Activated CD4-positive, alpha-beta T cell treated with anti-CD3 and anti-CD28 coated beads for 24 hours (primary cell): ENCODE measurements at places on chromosomes 3 and 15.
A peak's percentile ranks its signal among the peaks of the same experiment; 100 is the strongest.

- no peak for DNase-seq
Observed at GRCh38 chr3:156582532-156583183, 27.7 kb upstream of the SSR3 start.

DNA sequence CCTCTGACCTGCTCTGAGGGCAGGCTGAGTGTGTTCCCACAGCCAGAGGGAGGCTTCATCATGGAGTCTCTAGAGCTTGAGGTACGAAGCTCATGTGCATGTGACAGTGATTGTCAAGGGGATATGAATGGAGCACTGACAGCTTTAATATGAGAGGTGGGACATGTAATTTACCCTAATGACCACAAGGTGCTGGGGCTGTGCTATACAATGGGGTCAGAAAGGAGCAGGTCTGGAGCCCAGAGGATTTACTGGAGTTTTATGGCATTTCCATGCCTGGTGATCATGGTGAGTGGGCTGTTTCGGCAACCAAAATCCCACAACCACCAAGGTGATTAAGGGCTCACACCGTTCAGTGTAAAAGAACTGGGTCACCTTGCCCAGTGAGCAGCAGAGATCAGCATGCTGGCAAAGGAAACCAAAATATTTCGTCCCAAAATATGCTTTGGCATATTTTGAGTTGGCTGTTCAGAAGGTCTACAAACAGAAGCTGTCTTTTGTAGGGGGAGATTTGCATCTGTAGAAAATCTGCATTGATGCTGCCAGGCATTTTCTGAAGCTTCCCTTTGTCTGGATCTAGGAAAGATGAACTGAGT is 40.1 kb upstream of the RASGRF1 start:
- DNase-seq: no peak

- peak; percentile 71 for DNase-seq
Observed at GRCh38 chr3:152268555-152269055, at the start of gene MBNL1. Gene MBNL1 (plus strand): TSS chr3:152268929. CDS start chr3:152300194, 31,265 bp downstream.

DNA sequence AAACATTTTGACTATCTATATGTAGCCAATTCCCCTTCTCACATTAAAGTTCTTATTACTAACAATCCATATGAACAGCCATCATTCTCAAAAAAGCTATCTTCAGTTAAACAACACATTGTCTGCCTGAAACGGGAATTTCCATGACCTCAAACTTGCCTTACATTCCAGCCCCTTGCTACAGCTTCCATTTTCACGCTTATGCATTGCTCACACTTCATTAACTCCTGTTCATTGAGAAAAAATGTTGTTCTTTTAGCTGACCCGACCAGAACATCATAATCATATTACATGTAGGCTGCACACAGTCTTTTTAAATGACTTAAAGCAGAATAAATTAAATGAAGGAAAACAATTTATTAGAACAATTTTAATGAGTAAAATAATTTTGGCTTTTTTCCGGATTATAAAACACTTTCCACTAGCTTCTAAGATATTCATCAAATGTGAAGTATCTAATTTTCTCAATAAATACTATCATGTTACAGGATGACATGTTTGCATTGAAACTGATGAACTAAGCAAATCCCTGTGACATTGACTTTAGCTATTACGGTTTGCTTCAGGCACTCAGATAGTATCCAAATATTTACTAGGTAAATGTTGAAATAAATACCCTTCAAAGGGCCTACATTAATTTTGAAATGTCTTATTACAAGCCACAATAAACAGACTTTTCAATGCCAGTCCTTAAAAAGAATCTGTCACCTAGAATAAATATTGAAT is 49.9 kb downstream of the P3H2 start:
- DNase-seq: no peak

DNA sequence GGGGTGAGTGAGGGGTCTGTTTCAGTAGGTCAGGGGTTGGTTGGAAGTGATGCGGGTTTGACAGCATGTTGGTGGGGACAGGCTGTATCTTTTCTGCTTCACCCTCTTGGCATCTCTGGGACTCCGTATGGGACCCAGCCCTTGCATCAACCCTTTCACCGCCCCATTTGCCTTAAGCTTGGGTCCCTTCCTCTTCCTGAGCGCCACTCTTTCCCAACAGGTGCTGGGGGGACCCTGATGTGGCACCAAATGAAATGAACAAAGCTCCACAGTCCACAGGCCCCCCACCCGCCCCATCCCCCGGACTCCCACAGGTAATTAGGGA is 1.1 kb downstream of the EIF4G1 start:
- DNase-seq: no peak

- DNase-seq: no peak
Observed at GRCh38 chr3:197511130-197511529, 44.6 kb downstream of the BDH1 start.

- no peak for DNase-seq
Observed at GRCh38 chr3:55000546-55000945, 72.7 kb upstream of the LRTM1 start.

- no peak for DNase-seq
Observed at GRCh38 chr15:55914446-55914845, 79.0 kb downstream of the NEDD4 start.

DNA sequence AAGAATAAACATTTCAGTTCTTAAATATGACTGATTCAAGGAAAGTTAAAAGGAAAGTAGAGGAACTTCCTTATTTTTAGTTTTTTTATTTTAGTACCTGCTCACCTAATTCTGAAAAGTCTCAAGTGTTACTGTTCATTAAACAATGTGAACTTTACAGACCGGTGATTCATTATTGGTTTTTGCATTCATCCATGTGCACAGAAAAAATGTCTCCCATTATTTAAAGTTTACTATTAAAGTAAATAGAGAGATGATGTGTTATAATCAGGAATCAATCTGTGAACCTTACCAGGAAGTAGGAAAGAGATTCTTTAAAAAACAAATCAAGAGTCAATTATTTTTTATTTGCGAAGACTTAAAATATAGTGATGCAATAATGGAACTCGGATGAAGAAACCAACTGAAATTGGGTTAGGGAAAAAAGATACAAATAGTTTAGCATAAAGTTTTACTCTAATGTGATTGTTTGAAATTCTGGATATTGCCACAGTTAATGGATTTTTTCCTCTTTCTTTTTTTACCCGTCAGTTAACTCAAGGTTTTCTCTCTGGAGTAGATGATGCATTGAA is 119.4 kb upstream of the SAMMSON start:
- DNase-seq: no peak

DNA sequence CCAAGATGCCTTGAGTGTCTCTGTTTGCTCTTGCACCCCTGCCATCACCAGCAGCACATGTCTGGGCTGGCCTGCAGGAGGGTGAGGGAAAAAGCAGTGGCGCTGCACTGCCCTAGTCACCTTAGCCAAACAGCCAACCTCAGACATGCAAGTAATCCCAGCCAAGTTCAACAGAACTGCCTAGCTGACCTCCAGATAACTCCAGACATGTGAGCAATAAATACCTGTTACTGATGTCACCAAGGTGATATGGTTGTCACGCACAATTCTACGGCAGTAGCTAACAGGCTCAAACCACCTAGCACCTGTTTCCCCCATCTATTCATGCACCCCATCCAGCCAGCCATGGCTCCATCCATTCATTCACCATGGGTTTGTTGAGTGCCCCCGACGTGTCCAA is 99.9 kb downstream of the SRGAP3 start:
- no peak for DNase-seq

GRCh38 chr3:194265505-194265892 is 85.6 kb downstream of the CPN2 start:
- DNase-seq: no peak

DNA sequence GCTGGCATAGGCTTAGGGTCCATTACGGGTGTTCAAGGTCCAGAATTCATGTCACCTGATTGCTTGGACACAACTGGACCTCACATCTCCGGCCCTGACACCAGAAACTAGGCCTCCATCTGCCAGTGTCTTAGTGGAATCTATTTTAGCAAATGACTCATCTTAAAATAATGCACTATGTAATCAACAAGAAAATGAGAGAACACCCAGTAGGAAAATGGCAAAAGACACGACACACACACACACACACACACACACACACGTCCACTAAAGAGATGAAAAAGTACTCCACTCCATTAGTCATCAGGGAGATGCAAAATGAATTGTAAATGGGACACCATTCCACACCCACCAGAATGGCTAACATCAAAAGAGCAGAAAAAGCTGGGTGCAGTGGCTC is 11.2 kb downstream of the APBA2 start:
- no peak for DNase-seq

GRCh38 chr15:42085236-42085605 is 9.1 kb downstream of the PLA2G4D start:
- no peak for DNase-seq

DNA sequence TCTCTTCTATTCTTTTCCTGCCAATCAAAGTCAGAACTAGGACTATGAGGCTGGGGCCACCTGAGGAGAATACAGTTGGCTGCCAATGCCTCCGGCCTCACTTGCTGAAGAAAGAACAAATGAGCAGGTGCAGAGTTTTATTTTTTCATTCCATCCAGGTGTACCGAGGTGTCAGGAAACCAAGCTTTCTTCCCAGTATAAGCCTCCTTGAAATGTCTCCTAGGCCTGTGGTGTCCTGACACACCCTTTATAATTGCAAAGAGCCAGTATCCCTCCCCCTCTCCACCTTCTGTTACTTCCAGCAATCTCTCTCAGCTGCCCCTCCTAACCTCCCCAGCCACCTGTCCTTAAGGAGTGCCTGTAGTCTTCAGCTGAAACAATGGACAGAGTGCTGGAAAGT is 127.9 kb downstream of the SLC9A9 start:
- DNase-seq: no peak

DNA sequence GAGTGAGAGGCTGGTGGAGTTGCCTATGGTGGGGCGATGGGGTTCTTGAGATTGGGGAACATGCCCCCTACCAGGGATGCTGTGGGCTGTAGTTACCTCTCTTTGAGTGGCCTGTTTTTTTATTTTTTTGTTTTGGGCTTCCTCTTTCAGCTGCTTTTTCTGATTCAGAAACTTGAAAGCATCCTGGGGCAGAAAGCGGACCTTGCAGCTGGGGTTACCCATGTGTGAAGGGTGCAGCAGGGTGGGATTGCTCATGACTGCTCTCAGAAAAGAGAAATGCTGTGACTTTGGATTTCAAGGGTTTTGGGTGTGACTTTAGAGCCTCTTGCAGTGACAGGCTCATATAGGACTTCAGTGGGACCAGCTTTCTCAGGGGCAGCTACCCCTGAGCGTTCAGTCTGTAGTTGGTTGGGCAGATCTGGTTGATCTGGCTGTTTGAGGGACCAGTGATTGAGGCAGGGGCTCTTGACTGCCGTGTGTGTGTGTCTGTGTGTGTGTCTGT is 1.8 kb downstream of the LIMD1 start:
- no peak for DNase-seq

- DNase-seq: no peak
Observed at GRCh38 chr3:71657831-71658530, 67.2 kb downstream of the EIF4E3 start.

DNA sequence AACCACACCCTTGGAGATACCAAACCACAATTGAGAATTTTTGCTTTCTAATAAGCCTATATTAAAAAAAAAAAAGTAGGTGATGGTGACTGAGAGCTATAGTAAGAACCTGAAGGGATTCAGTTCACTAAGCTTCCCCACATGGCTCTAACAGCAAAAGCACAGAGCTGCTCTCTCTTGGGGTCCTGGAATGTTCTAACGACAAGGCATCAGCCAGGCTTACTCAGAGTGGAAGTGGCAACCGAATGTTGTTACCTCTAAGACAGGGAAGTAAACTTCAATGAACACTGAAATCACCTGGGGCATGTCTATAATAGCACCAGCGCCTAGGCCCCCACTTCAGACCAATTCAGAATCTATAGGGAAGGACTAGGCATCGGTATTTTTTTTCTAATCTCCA is 397.7 kb downstream of the MAGI1 start:
- DNase-seq: no peak

DNA sequence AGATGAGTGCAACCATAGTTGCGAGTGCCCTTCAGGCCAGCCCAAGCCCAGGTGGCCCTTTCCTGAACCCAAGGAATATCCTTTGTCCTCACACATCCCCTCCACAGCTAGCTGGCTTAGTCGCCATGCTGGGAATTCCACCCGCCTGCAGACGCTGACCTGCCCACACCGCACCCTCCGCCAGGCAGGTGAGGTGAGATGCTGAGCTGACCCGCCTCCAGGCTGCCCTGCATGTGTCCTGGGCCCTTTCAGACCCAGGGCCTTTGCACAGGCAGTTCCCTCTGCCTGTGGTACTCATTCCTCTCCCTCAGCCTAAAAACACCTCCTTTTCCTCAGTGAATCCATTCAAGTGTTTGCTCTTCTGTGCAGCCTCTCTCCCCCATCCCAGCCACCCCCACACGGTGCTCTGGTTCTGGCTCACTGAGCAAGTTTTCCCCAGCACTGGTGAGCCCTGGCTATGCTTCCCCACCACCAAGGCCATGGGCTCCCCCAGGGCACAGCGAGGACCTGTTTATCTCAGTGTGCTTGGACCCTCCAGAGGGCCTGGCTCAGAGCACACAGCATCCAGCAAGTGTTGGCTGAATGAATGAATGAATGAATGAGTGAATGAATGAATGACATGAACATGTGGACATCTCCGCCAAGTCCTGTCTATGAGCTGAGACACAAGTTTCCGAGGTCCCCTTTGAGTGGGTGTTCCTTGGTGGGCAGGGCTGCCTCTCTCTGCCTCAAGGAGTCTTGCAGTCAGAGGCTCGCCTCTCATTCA is 33.0 kb upstream of the LINGO1 start:
- no peak for DNase-seq

DNA sequence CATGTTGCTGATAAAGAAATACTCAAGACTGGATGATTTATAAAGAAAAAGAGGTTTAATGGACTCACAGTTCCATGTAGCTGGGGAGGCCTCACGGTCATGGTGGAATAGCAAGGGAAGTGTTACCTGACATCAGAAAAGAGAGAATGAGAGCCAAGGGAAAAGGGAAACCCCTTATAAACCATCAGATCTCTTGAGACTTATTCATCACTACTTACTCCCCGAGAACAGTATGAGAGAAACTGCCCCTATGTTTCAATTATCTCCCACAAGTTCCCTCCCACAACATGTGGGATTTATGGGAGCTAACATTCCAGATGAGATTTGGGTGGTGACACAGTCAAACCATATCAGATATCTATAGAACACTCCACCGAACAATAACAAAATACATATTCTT is 904.6 kb downstream of the PDCD6IP start:
- DNase-seq: no peak

DNA sequence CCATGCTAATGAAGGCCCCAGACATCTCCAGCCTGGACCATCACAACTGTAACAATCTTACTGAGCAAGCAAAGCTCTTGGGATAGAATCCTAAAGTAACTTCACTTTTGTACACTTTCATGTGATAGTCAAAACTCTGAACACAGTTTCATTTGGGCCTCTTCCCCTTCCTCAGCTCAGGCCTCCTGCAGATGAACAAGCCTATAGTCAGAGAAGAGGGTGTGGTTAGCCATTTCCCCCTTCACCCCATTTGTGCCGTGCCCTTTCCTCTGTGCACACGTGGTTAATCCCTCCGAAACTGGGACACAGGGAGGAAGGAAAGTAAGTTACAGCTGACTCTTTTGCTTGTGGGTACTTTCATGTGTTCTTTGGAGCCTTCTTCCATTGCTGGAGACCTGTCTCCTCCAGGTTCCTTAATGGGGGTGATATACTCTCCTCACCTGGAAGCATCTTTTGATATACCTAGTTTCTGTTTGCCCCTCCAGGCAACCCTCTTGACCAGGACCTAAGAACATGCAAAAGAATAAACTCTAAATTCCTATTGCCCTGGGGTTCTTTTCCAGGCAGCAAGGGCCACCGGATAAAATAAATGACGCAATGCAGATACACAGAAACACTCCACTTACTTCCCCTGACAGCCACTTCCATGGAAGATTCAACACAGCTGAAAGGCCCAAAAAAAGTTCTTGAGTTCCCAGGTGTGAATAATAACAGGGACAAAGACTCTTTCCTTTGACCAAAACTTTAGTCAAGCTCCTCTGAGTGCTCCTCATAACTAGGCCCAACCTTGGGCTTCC is 29.6 kb upstream of the CSTA start:
- DNase-seq: no peak

GRCh38 chr15:60384053-60384452 is 13.7 kb downstream of the ANXA2 start:
- DNase-seq: no peak
